ENCODE measurements at places on chromosomes 5 and 9.

- DNase-seq = no peak
Observed at GRCh38 chr5:16759147-16759773, 142.5 kb upstream of the RETREG1 start.

- no peak for DNase-seq
Observed at GRCh38 chr9:76203373-76203772, 190.9 kb downstream of the RFK start.

DNA sequence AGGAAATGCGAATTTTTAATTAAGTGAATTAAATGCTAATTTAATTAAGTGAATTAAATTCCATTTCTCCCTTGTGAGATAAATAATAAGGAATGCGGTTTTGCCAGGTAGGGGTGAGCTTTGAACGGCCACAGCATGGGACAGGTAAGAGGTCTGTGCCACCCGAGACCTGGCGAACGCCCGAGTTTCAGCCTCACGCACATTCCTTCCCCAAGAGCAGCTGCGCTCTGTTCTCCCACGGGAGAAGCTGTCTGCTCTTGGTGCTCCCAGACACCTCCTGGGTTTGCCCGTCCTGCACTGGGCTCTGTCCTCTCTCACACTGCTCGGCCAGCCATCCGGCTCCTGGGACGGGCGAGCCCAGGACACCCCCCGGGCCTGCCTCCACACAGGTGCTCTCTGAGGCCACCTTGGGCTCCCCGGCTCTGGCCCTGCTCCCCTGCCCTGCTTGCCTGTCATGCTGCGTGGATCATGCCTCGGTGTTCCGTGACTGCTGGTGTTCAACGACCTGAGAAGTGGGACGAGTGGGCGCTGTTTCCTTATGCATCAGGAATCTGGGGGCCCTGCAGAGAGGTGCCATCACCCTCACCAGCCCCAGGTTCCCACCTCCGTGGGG, 13.7 kb upstream of the CAMSAP1 start:
- DNase-seq = no peak

- DNase-seq = no peak
Observed at GRCh38 chr9:111965566-111966019, 69.0 kb downstream of the UGCG start.

DNA sequence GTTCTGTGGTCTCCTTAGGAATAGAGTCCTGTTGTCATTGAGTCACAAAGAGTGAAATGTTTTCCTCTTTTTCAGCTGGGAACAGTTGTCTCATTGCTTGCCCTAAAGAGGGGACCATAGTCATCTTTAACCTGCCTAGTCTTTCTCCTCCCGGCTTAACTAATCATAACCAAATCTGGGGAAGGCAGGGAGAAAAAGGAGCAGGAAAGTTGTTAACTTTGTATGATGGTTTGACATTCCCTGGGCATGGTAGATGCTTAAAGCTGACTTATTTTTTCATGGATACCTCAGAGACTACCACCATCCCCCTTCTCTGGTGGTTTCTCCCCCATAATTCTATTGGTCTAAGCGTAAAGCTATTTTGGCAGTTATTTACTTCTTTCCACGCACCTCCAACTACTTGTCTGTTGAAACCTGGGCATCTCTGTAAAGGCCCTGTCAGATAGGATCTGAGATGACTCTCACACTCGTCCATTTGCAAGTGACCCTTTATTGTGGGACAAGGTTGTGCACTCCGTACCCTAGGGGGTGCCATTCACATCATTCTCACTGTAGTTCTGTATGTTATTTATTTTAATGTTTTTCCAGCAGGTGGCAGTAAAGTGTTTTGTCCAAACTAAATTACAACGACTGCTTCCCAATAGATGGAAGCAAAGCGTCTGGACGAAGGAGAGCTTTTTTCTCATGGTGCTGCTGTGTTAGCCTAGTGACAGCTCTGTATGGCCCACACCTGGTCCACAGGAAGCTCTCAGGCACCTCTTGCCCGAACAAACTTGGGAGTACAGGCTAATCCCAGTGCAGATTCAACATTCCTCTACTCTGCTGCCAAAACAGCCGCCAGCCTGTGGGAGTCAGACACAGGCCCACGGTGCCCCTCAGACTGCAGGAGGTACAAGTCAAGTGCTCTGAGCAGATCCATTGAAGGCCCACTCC, 3.0 kb upstream of the FAM13B start:
- DNase-seq = peak; percentile 78

- no peak for DNase-seq
Observed at GRCh38 chr9:97703437-97704344, 6.6 kb upstream of the XPA start.

GRCh38 chr5:142841511-142842265, 71.5 kb downstream of the ARHGAP26 start:
- no peak for DNase-seq

- DNase-seq = no peak
Observed at GRCh38 chr5:126872561-126873354, 95.8 kb downstream of the LMNB1 start.

DNA sequence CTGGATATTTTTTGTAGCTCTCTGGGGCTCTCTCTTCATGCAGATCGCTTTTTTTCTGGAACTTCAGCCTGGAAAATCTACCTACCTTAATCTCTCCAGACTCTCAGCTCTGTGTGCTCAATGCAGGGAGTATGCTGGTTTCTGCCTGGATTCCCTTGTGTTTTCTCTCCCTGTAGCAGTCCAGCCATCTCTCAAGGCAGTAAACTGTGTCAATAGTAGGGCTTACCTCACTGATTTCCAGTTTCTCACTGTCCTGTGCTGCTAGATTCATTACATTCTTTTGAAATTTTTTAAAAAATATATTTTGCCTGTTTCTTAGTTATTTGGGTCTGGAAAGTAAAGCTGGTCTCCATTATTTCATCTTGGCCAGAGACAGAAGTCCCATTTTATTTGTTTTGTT, 951.4 kb downstream of the NR2F1-AS1 start:
- no peak for DNase-seq

DNA sequence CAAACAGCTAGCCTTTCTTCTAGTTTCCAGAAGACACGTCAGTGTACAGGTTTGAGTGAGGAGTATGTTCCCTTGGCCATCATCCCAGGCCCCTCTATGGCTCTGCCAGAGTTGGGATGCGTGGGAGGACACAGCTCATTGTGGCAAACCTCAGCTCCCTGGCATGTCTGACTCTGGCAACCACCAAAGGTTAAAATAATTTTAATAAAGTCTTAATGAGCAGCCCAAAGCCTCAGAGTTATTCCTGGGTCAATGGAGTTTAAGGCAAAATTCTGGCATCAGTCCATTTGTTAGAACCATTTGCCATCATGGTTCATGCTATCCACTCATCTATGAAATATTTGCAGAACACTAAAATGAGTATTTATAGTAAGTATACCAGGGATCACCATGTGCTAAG, 79.8 kb upstream of the PAPPA start:
- DNase-seq = no peak

GRCh38 chr5:74490814-74491213, 149.7 kb downstream of the ENC1 start:
- peak; percentile 11 for DNase-seq

- no peak for DNase-seq
Observed at GRCh38 chr5:141760193-141760592, 78.2 kb upstream of the ARAP3 start.

DNA sequence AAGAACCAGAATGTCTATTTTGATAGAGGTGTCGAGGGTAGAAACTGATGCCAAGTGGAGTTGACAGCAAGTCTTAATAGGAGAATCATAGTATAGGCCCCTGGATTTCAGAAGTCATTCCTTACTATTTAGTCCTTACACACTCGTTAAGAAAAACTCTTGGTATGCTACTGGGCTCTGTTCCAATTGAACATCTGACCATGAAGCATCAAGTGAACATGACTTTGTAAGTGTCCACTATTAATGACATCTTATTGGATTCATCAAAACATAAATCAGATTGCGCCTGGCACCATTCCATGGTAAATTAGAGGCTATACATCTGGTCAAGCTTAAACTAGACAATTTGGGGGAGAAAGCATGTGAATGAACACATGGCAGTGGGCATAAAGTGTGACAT, 1056.5 kb upstream of the EDIL3 start:
- no peak for DNase-seq

- DNase-seq = no peak
Observed at GRCh38 chr5:141976176-141976575, 7.3 kb downstream of the RNF14 start.

- DNase-seq = no peak
Observed at GRCh38 chr5:65946198-65946745, 19.9 kb downstream of the ERBIN start.

DNA sequence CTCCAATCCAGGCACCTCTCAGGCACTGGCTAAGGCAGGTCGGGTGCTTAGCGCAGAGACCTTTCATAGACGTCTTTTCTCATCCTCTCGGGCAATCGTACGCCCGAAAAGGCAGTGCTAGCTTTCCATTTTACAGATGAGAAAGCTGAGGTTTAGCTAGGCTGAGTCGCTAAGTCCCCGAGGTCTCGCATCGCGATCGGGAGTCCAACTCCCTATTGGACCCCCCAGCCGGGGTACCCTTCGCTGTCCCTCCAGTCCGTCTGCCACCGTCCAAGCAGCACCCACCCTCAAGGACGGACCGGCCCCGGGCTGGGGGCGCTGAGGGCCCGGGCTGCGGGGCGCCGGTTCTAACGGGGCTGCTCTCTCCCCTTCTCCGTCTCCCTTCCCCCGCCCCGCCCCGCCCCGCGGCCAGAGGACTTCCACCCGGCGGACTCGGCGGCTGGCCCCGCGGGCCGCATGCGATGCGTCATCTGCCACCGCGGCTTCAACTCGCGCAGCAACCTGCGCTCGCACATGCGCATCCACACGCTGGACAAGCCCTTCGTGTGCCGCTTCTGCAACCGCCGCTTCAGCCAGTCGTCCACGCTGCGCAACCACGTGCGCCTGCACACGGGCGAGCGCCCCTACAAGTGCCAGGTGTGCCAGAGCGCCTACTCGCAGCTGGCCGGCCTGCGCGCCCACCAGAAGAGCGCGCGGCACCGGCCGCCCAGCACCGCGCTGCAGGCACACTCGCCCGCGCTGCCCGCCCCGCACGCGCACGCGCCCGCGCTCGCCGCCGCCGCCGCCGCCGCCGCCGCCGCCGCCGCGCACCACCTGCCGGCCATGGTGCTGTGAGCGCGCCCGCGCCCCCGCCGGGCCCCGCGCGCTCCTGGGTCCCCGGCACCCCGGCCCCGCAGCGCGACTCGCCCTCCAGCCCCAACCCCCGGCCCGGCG, 12.5 kb upstream of the EXOSC2 start:
- DNase-seq = no peak

GRCh38 chr5:94243612-94244011, 374.8 kb downstream of the KIAA0825 start:
- no peak for DNase-seq

GRCh38 chr9:114429488-114429887, 41.7 kb upstream of the AKNA start:
- no peak for DNase-seq

- no peak for DNase-seq
Observed at GRCh38 chr9:83680233-83680632, 27.5 kb downstream of the UBQLN1 start.

DNA sequence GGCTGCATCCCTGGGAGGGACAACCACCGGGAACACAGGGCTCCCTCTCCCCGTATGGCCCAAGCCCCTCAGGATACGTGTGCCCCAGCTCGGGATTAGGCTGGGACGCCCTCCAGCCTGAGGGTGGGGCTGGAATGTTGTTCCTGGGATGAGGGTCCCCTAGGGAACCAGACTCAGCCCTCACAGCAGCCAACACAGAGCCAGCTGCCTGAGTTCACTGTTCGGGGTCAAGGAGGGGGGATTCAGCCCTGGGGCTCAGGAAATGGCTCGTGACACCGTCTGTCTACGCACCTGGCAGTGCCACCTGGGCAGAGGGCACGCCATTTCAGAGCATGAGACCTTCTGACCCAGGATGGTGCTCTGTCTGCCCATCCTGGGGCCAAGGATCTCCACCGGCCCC, 8.9 kb downstream of the RNF44 start:
- no peak for DNase-seq

DNA sequence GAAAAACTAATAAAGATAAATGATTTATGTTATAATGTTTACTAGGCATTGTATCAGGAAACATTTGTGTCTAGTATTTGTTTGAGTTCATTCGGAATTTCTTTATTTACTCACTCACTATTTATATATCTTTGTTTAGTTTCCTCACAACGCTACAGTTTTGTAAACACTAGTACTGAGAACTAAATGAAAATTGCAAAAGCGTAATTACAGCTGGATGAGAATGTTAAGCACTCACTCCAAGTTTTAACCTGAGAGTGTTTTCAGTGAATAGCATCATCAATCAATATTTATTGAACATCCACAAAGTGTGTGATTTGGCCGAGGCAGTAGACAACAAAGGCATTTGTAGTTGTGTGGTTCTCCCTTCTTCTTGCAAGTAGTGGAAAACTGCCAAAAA, 969.6 kb upstream of the DMAC1 start:
- DNase-seq = no peak

GRCh38 chr9:134125413-134126095, 10.3 kb upstream of the WDR5 start:
- no peak for DNase-seq

DNA sequence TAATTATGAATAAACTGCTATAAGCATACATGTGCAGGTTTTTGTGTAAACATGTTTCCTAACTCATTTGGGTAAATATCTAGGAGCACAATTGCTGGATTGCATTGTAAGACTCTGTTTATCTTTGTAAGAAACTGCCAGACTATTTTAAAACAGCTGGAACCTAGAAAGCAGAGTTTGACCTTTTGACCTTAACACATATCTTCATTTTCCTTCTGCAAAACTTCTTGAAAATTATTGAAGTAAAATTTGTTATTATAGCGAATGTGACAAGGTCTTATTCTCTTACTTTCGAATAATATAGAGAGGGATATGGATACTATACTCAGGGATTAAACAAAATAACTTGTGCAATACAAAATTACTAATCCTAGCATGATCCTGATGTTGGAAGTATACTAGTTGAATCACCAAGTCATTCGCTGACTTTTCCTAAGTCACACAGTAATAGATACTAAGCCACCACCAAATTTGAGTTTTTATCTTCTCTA, 3.2 kb upstream of the ANXA1 start:
- no peak for DNase-seq

- DNase-seq = no peak
Observed at GRCh38 chr9:36092509-36093215, 43.9 kb upstream of the GLIPR2 start.

- no peak for DNase-seq
Observed at GRCh38 chr5:128196080-128196479, 112.5 kb downstream of the SLC12A2 start.

DNA sequence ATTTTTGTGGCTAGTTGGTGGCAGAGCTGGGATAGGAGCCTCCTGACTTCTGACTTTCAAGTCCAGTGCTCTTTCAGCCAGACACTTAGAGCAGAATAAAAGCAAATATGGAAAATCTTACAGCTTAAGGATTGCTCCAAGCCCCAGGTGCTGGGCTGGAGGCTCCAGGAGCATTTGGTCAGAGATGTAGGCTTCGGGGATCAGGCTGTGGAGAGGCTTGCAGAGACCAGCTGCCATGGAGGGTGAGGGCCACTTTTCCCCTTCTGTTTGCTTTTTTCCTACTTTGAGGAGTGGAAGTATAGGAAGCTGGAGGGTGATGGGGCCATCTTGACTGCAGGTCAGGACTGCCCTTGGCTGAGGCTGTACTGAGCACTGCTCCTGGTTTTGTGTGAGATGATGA, 58.9 kb downstream of the RGS3 start:
- no peak for DNase-seq

All from NCI-H1694 (cell line).